ENCODE measurements at places on chromosomes 1 and 21. TPM values are rescaled to one million over a fixed set of nuclear protein-coding genes. Genes with fewer than 3 reads are reported as not detected.

GRCh38 chr1:66624412-66625060 is 90.6 kb downstream of the SGIP1 start:
- H3K4me3 ChIP-seq: no peak overlapping the region
- DNase-seq: no peak
- peaks cover 18% of the 10 kb centered on the region for H3K4me1 ChIP-seq
- H3K36me3 ChIP-seq: peaks cover 43% of the 10 kb centered on the region
- no peaks in the 10 kb centered on the region for H3K27me3 ChIP-seq

Gene IL6R
- total RNA-seq: 12.4 TPM

Gene UTS2
- not detected for total RNA-seq

DNA sequence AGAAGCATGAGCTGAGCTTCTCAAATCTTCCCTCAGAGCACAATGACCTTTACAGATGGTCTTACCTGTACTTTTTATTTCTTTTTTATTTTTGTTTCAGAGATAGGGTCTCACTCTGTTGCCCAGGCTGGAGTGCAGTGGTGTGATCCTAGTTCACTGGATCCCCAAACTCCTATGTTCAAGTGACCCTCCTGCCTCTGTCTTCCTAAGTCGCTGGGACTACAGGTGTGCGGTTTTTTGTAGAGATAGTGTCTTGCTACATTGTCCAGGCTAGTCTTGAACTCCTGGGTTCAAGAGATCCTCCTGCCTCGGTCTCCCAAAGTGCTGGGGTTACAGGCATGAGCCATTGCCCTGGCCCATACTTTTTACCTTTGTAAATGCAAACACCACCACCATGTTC is 56.0 kb upstream of the LPGAT1 start:
- no peak overlapping the region for H3K27ac ChIP-seq
- peaks cover 12% of the 10 kb centered on the region for H3K27me3 ChIP-seq
- H3K36me3 ChIP-seq: no peaks in the 10 kb centered on the region

All from osteocyte (in vitro differentiated cells).